ENCODE measurements at places on chromosomes 5 and 9.

GRCh38 chr5:95817430-95817829 is 5.1 kb downstream of the GLRX start:
- DNase-seq: no peak

GRCh38 chr5:104932431-104932830 is 1369.8 kb upstream of the NUDT12 start:
- no peak for DNase-seq

- DNase-seq: no peak
Observed at GRCh38 chr5:59069438-59070079, 486.7 kb downstream of the RAB3C start.

DNA sequence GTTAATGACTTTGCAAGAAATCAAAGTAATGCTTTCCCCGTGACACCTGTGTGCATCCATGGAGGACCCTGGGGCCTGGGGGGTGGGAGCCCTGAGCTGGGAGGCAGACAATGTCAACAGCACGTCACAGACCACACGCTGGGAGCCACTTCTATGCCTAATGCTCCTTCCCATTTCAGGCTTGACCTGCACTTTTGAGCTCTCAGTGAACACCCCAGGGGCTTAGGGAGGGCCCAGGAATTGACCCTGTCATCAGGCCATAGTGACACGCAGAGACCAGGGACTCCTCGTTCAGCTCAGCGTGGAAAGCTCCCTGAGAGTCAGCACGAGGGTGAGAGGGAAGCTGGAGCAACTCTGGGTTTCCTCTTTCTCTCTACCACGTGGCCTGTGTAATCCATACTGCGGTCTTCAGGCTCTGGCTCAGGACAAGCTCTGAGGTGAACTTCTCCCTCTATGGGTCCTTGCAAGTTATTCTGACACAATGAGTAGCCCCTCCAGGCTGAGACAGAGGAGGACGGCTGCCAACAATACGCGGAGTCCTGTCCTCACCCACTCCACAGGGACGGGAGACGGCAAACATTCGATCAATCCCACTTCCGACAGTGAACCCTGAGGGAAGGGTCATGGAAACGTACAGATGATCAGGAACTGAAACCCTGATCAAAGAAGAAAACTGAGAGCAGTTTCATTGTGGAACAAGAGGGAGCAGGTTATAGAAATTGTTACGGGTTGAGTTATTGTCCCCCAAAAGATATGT is 130.8 kb upstream of the IRX4 start:
- no peak for DNase-seq

DNA sequence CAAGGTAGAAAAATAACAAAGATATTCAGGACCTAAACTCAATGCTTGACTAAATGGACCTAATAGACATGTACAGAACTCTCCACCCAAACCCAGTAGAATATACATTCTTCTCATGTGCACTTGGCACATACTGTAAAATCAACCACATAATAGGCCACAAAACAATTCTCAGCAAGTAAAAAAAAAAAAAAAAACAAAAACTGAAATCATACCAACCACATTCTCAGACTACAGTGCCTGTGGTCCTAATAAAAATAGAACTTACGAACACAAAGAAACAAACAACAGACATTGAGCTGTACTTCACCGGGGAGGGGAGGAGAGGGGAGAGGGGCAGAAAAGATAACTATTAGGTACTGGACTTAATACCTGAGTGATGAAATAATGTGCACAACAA is 114.1 kb upstream of the CD180 start:
- no peak for DNase-seq

GRCh38 chr9:93114984-93115335 is 18.9 kb downstream of the CARD19 start:
- no peak for DNase-seq

- DNase-seq: no peak
Observed at GRCh38 chr5:40607202-40607601, 72.5 kb upstream of the PTGER4 start.

GRCh38 chr9:87798261-87798833 is 72.4 kb downstream of the CTSL start:
- no peak for DNase-seq

- no peak for DNase-seq
Observed at GRCh38 chr9:37040508-37041127, 6.5 kb upstream of the PAX5 start.

DNA sequence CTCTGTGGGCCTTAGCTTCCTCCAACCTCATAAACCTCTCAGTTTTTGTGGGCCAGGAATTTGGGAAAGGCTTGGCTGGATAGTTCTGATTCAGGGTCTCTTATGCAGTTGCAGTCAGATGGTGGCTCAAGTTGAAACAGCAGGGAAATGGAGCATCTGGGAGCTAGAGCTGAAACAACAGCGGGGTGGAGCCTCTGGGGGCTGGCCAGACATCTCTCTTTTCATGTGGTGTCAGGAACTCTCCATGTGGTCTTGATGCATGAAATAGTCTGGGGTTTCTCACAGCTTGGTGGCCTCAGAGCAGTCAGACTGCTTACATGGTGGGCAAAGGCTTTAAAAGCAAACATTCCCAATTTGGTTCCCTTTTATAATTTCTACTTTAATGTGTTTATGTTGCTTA is 13.5 kb downstream of the ZNF346 start:
- DNase-seq: no peak

DNA sequence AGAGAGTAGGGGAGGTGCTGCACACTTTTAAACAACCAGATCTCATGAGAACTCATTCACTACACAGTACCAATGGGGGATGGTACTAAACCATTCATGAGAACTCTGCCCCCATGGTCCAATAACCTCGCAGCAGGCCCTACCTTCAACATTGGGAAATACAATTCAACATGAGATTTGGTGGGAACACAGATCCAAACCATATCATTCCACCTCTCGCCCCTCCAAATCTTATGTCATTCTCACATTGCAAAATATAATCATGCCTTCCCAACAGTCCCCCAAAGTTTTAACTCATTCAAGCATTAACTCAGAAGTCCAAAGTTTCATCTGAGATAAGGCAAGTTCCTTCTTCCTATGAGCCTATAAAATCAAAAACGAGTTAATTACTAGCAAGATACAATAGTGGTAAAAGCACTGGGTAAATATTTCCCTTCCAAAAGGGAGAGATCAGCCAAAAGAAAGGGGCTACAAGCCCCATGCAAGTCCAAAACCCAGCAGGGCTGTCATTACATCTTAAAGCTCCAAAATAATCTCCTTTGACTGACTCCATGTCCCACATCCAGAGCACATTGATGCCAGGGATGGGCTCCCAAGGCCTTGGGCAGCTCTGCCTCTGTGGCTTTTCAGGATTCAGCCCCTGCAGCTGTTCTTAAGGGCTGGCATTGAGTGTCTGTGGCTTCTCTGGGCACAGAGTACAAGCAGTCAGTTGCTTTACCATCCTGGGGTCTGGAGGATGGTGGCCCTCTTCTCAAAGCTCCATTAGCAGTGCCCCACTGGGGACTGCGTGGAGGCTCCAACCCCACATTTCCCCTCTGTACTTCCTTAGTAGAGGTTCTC is 8.3 kb downstream of the GPR150 start:
- no peak for DNase-seq

DNA sequence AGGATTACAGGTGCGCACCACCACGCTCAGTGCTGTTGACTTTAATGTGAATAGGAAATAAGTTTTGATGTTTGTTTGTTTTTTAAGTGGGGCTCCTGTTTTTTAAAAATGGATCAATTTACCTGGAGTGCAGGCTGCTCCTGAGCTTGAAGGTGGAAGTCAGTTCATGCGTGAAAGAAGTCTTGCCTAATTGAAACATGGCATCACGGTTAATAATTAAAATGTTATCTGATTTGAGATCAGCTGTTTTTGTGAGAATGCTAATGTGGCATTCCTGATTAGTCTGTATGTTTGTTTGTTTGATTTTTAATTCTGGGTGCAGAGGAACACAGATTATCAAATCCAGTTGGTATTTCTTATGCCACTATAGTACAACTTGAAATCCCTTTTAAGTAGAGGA is 6.5 kb downstream of the SFXN1 start:
- no peak for DNase-seq

GRCh38 chr9:84382720-84383119 is 42.2 kb upstream of the SLC28A3 start:
- DNase-seq: no peak

- DNase-seq: no peak
Observed at GRCh38 chr5:170404398-170404797, 15.2 kb upstream of the KCNMB1 start.

DNA sequence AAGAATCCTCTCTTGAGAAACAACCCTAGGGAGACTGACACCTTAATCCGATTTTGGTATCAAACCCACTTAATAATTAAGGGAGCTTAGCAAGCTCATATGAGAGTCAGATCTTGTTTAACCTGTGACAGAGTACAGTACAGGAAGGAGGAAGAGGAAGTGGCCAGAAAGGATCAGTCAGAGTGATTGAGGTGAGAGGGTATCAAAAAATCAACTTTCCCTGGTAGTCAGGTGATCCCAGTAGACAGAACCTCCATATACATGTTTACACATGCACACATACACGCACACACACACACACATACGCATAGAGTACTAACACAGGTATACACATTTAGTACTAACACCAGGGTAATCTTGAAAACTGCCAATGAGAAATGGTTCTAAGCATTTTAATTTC is 56.8 kb downstream of the GLIS3 start:
- peak; percentile 11 for DNase-seq

DNA sequence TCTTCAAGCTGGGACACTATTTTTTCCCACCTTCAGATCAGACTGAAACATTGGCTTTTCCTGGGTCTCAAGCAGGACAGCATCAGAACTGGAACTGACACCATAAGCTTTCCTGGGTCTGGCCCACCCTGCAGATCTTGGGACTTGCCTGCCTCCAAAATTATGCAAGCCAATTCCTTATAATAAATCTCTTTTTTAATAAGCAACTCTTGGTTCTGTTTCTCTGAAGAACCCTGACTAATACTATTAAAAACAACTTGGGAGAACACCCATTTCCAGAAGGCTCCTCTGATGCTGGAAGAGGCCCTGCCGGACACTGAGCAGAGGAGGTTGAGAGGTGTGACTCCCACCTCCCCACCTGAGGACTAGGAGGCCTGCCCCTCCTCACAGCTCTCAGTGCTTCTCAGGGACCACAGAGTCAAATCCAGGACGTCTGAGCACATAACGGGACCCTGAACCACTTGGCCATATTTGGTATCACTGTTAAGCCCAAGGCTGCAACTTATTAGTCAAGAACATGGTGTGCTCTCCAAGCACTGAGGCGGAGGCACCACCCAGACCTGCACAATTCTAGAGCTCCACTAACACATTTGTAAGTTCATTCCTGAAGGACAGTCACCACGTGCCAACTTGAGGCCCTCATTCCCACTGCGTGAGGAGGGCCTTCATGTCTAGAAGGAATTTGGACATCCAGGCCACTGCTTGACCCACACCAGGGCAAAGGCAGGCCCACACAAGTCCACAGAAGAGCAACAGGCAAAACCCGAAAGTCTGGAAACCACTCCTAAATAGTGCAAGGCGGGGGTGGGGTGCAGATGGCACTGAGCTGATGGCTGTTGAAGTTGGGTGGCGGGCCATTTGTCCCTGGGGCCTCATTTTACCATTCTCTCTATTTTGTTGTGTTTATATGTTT is 9.5 kb downstream of the SHC3 start:
- DNase-seq: no peak

- DNase-seq: no peak
Observed at GRCh38 chr5:163245584-163245983, 191.8 kb upstream of the CCNG1 start.

GRCh38 chr5:158056130-158056825 is 197.3 kb upstream of the CLINT1 start:
- no peak for DNase-seq

GRCh38 chr9:16221366-16221765 is 649.1 kb downstream of the BNC2 start:
- no peak for DNase-seq

DNA sequence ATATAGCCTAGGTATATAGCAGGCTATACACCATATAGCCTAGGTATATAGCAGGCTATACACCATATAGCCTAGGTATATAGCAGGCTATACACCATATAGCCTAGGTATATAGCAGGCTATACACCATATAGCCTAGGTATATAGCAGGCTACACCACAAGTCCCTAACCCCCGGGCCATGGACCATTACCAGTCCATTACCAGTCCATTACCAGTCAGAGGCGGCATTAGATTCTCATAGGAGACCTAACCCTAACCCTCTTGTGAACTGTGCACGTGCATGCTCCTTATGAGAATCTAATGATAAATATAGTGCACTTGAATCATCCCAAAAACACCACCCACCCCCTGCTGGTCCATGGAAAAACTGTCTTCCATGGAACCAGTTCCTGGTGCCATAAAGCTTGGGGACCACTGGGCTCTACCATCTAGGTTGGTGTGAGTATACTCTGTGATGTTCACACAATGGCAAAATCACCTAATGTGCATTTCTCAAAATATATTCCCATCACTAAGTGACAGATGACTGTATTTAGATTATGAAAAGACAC is 4.7 kb downstream of the PLIN2 start:
- DNase-seq: no peak

- DNase-seq: peak; percentile 76
Observed at GRCh38 chr5:172837640-172838039, 3.6 kb downstream of the ERGIC1 start.

All from stimulated activated naive CD8-positive, alpha-beta T cell treated with anti-CD3 and anti-CD28 coated beads, Interleukin-15, amount 100 ng/mL, for 72 hours (primary cell).